ENCODE measurements at places on chromosomes 7 and 10.
A peak's percentile ranks its signal among the peaks of the same experiment; 100 is the strongest.

GRCh38 chr10:29785701-29786100 lies 150.9 kb upstream of the SVIL start:
- peak; percentile 76 for DNase-seq

DNA sequence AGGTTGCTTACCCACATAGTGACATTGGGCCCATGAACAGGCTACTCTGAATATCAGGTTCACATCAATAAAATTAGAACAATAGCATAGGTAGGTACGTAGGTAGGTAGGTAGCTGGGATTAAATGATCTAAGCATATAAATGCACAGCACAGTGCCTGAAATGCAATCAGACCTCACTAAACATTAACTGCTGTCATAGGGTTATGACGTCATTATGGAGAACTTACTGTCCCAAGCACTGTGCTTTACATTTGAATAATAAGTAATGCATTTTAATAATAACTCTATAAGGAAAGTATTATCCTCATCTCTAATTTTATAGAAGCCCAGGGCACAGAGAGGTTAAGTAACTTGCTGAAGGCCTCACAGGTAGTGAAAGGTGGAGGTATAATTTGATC lies 112.5 kb downstream of the RPS24 start:
- no peak for DNase-seq

- DNase-seq: no peak
Observed at GRCh38 chr10:95445223-95445836, 115.8 kb downstream of the SORBS1 start.

- no peak for DNase-seq
Observed at GRCh38 chr7:73969991-73970390, 58.0 kb upstream of the ELN start.

DNA sequence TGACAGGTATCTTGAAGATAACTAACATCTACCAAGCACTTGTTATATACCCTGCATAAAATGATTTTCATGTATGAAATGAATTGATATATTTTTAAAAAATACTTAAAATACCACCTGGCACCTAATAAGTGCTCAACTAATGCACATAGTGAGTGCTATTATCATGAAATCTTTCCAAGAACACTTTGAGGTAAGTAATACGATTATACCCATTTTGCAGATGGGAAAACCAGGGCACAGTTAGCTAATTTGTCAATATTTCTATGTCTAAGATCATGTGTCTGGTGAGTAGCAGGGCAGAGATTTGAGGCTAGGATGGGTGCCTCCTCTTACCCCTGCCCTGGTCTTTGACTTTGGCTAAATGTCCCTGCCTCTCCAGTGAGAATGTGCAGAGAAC lies 6.1 kb downstream of the DMBT1 start:
- DNase-seq: no peak
